Activated T-cell treated with anti-CD3 and anti-CD28 coated beads, Interleukin-2, amount 50 U/mL, for 72 hours (primary cell): ENCODE measurements at places on chromosomes 6 and 20. TPM values are rescaled to one million over a fixed set of nuclear protein-coding genes. Genes with fewer than 3 reads are reported as not detected.

The BCAS1 gene
- not detected for total RNA-seq

DNA sequence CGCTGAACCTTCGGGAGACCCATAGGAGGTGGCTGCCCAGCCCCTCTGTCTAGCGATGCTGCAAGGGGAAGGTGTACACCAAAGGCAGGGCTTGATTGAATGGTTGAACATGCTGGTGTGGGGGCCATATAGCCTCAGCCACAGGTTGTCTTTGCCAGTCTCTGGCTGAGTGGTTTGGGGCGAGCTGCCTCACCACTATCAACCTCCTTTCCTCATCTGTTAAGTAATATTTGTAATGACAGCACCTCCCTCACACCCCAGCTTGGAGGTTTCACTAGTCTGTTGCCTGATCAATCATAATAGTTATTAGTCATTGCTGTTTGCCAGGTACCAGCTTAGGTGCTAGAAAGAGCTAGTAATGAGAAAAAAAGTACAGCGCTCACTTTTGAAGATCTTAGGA, 11.8 kb upstream of the ZNF831 start:
- peaks cover 88% of the 10 kb centered on the region for H3K4me1 ChIP-seq
- H3K27me3 ChIP-seq = no peaks in the 10 kb centered on the region
- peaks cover 12% of the 10 kb centered on the region for H3K36me3 ChIP-seq
- H3K4me3 ChIP-seq = peak overlapping the region; percentile 56
- DNase-seq = peak; percentile 64

DNA sequence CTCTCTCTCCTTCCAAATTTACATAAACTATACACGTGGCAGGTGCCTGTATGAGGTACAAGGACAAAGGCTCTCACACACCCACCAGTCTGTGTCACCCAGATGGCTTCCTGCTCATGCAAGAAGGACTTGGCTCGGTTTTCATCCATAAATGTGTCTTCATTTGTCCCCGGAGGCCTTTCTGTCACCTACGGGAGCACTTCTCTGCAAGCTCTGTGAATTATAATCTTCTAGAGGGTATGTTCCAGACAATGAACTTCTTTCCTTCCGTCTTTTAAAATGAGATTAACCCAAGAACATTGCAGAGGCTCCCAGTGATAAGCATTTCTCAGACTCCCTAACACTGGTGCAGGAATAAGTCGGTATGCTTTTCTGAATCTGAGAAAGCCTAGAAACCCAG, 123.6 kb downstream of the PTPRT start:
- H3K27me3 ChIP-seq = no peaks in the 10 kb centered on the region
- H3K27ac ChIP-seq = no peak overlapping the region
- no peaks in the 10 kb centered on the region for H3K36me3 ChIP-seq
- H3K4me3 ChIP-seq = no peak overlapping the region

DNA sequence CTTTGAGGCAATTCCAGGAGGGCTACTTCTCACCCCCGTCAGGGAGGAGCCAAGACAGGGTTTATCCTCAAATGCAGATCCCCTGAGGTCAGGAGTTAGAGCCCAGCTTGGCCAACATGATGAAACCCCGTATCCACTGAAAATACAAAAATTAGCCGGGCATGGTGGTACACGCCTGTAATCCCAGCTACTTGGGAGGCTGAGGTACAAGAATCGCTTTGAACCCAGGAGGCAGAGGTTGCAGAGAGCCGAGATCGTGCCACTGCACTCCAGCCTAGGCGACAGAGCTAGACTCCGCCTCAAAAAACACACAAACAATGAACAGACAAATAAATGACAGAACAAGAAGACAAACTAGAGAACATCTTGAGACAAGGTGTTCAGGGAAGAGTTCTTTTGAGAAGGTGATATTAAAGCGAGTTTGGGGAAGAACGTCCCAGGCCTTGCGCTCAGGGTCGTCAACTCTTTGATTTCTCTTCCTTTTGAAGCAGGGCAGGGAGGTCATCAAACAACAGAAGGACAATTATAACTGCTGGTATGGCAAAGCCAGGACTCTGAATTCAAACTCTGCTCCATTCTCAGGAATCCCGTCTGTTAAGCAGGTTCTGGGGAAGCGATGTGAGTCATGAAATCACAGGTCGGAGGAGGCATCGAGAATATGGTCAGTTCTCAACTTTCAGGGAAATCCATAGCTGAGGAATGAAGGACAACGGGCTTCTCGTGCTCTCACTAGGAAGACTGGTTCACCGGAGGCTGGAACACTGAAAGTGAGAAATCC, 1.4 kb upstream of the RALY start:
- H3K36me3 ChIP-seq = peaks cover 5% of the 10 kb centered on the region
- peak; percentile 9 for DNase-seq
- peak overlapping the region; percentile 75 for H3K27ac ChIP-seq
- no peaks in the 10 kb centered on the region for H3K27me3 ChIP-seq
- H3K4me1 ChIP-seq = peaks cover 56% of the 10 kb centered on the region
